ENCODE measurements at places on chromosomes 6 and 20.

- no peak for DNase-seq
Observed at GRCh38 chr6:124479991-124480430, 482.2 kb upstream of the RNF217 start.

GRCh38 chr6:43521836-43522235, 4.9 kb downstream of the POLR1C start:
- no peak for DNase-seq

- no peak for DNase-seq
Observed at GRCh38 chr6:169999367-169999766, 247.9 kb downstream of the ERMARD start.

DNA sequence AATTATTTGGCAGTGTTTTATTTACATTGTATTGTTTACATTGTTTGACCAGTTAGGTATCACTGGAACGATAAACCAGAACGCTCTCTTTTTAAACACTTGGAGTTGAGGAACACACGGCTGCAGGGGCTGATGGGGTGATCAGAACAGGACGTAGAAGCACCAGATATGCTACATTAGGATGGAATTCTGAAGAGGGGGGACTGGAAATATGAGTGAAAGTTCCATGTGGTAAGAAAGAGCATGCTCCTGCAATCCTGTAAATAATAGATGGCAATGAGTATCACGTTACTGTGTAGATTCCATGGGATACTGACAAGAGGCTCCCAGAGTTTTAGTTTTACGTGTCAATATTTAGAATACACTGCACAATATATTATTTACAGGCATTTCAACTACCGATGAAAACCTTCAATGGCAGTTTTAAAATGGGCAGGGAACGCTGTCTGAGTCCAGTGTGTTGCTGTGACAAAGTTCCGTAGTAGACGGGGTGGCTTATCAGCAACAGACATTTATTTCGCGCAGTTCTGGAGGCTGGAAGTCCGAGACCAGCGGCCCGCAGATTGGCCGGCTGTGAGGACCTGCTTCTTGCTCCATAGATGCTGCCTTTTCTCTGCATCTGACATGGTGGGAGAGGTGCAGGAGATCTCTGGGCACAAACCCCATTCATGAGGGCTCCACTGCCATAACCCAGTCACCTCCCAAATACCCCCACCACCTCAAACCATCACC, 43.1 kb downstream of the SYNJ2 start:
- DNase-seq: no peak

DNA sequence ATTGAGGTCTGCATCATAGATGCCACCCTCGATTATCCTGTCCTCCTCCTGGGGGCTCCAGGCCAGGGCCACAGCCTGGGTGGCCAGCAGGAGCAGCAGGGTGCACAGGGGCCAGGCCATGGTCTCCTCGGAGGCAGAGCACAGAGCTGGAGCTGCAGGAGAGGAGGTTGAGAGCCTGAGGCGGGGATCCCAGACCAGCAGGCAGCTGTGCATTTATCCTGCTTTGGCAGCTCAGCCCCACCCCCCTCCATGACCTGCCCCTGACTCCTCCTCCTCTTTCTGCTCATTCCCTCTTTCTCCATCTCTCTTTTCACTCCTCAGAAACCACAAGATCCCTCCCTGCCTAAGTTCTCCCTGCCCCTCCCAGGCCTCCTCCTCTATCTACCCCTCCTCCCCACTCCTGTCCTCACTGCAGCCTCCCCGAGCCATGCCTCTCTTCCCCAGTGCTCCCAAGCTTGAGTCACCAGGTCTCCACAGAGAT, at the start of gene CST2:
CST2 (minus strand) TSS at position 189 of the 481 bp plus-strand sequence; CDS start at position 120, 69 bp downstream.
- DNase-seq: no peak

GRCh38 chr20:1930165-1930564, 35.0 kb downstream of the SIRPA start:
- DNase-seq: no peak

DNA sequence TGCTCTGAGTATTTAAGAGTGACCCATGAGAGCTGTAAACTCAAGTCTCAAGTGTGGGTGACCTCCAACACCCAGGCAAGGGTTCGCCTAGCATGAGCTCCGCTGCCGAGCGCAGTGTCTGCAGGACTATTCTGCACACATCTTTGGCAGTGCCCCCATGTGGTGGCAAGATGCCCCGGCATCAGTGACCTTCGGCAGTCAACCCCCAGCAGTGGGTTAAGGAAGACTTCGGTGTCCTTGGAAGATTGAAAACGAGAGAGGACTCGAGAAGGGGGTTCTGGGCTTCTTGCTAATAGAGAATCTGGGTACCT, 43.1 kb downstream of the RBM38 start:
- no peak for DNase-seq

- DNase-seq: no peak
Observed at GRCh38 chr6:14824484-14825275, 421.2 kb upstream of the JARID2 start.

DNA sequence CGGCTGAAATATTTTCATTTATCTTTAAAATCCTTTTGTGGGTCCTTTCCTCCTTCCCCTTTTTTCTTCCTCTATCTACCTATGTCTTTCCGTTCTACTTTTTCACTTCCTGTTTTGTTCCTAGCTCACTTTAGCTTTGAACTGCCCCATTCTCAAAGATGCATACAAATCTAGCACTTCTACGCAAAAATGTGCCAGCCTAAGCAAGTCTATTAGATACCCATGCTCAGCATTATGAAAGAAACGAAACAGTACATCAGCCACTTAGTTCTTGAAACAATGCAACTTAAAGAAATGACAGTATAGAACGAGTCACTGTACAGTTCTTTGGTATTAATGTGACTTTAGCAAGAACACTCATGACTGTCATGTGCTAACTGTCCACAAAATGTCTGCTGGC, 47.3 kb upstream of the MARCKS start:
- no peak for DNase-seq

- no peak for DNase-seq
Observed at GRCh38 chr6:130756824-130757223, 70.4 kb upstream of the SMLR1 start.

- no peak for DNase-seq
Observed at GRCh38 chr20:62376112-62377063, 9.3 kb upstream of the LAMA5 start.

- no peak for DNase-seq
Observed at GRCh38 chr6:166525567-166525966, 60.9 kb downstream of the RAMACL start.

- DNase-seq: no peak
Observed at GRCh38 chr20:44319839-44320422, 8.9 kb upstream of the FITM2 start.

DNA sequence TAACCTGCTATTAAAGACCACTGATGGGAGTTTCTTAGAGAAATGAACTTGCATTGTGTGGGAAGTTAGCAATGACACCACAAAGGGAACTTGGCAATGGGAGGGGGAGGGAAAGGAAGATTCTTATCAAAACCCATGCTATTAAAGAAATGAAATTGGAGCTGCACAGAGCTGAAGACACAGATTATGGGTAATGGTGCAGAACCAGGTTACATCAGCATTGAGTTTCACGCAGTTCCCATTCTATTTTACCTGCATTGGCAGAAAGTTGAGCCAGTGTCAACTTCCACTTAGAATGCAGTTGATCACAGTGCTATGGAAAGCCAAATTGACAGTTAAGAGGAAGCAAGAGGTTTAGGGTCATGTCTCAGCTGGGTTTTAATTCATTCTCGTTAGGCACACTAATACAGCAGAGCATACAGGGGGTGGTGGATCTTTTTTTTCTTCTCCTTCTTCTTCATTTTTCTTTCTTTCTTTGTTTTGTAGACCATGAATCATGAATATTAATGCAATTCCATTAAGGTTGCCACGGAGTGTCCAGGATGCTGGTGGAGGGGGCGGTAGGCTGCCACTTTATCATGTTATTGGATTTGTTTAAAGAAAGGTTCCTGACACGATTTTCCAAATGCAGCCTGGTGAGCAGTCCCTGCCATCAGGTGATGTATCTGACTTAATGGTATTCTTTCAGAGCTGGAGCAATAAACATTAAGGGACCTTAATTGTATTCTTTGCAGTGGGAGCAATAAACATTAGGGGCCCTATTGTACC, 1092.0 kb upstream of the MAP3K7 start:
- no peak for DNase-seq

DNA sequence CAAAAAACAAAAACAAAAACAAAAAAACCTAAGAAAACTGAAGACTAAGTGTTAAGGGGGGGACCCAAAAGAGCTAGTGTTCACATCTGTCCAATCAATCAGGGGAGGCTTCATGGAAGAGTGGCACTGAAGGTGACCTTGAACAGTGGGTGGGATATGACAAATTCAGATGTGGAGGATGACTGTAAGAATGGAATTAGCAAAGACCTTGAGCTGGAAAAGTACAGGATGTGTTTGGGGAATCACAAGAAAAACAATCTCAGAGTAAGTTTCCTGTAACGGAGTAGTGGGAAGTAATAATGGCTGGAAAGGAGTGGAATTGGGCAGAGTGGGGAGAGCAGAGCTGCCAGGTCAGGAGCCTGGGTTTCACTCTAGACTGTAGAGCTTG, 2.9 kb upstream of the IER3 start:
- no peak for DNase-seq

- DNase-seq: no peak
Observed at GRCh38 chr6:168080393-168081077, 1.5 kb upstream of the FRMD1 start.

- peak; percentile 55 for DNase-seq
Observed at GRCh38 chr20:62795023-62795761, 1.1 kb upstream of the MRGBP start.

DNA sequence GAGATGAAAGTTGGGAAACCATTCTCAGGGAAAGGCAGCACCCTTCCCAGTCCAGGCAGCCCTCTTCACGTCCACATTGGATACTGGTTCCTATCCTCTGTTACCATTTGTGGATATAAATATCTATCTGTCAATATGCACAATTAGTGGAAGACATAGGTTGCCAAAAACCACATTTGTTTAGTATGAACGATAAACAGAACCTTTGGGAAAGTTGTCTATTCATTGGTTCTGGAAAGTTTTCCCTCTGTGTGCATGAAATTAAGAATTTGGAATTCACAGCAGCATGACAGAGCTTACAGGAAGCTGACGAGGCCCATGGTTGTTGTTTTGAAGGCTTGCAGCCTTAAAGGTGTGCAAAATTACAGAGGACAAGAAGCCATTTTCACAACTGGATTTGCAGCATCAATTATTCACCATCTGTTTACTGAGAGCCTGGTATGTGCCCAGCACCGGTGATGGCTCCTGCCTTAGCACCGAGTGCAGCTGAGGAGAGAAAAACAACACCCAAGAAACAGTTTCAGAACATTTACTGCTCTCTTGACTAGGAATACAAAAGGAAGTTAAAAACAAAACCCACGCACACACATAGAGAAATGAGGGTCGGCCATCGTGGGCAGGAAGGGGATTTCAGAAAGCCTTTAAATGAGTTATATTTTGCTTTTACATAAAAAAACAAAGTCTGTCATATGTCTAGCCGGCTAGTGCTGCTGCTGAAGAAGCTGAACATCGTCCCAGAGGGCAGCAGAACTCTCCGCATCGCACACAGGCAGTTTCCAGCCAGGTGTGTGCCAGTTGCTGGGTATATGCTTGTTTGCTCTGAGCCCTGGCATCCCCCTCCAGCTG, 319.6 kb downstream of the FARS2 start:
- no peak for DNase-seq

- DNase-seq: no peak
Observed at GRCh38 chr6:114432400-114432799, 89.6 kb upstream of the HS3ST5 start.

- no peak for DNase-seq
Observed at GRCh38 chr6:20610636-20611370, 76.5 kb downstream of the CDKAL1 start.

DNA sequence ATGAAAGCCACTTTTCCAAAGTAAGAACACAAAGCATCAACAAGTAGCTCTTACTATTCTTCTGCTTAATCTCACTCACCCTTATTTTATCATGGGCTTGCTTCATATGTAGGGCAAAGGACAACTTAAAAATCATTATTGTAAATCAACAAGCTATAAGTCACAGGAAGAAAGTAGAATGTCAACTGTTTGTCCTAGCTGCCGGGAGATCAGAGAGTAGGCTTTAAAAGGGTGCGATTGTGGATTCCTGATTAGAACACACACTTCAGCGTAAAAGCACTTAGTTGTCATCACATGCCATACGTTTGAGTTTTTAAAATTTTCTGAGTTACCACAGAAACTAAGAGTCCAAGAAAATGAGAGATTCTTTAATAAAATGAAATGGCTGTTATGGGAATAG, 44.4 kb upstream of the NHSL1 start:
- DNase-seq: no peak

DNA sequence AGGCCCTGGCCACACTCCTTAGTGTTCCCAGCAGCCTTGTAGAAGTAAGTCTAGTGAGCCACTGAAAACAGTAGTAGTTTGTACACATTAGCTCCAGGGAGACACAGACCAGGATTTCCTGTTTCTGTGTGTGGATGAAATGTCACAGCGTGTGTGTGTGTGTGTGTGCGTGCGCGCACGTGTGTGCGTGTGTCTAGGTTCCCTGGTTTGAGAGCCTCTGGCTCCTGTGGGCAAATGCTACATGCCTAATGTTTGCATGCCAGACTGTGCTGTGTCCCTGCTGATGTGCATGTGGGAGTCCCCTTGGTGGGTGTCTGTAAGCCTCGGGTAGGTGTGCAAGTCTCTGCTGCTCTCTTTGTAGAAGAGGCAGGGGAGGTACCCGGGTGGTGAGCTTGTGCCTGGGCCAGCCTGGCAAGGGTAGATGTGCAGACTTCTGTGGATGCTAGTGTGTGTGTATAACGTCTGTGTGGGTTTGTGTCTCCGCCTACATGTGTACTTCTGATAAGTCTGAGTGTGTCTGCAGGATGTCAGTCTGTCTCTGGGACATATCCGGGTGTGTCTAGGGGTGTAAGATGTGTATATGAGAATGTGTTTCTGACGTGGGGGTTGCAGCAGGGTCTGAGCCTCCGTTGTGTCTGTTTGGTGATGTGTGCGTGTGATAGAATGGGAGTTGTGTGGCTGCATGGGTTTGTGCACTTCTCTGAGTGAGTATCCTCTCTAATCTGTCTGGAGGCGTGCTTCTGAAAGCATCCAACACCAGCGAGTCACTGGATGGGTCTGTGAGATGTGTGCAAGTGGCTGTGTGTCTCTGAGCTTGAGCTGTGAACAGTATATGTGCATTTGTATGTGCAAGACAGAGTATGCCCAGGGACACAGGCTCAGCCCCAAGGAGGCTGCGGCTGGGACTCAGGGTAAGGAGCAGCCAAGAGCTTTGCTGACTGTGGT, 19.0 kb upstream of the TLDC2 start:
- no peak for DNase-seq

DNA sequence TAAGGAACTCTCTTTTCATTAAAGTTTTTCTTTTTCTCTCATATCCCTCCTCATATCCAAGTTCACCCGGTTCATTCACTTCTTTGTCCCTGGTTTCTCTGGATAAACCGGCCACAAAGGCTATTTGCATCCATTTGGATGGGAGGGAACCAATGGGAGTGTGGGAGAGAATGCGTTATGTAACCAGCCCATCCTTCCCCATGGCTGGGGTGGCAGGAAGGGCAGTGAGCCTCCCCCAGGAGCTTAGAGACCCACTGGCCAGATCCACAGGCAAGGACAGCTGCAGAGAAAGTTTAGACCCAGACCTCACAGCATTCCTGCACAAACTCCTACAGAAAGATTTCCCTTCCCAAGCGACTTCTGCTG, 10.7 kb downstream of the CASS4 start:
- DNase-seq: no peak

Measured in stimulated activated CD8-positive, alpha-beta memory T cell treated with anti-CD3 and anti-CD28 coated beads, Interleukin-12 subunit alpha, Interleukin-12 subunit beta, amount 100 ng/mL, for 4 hours (primary cell).